ENCODE measurements at places on chromosomes 5 and 9. TPM values are rescaled to one million over a fixed set of nuclear protein-coding genes. Genes with fewer than 3 reads are reported as not detected.

DNA sequence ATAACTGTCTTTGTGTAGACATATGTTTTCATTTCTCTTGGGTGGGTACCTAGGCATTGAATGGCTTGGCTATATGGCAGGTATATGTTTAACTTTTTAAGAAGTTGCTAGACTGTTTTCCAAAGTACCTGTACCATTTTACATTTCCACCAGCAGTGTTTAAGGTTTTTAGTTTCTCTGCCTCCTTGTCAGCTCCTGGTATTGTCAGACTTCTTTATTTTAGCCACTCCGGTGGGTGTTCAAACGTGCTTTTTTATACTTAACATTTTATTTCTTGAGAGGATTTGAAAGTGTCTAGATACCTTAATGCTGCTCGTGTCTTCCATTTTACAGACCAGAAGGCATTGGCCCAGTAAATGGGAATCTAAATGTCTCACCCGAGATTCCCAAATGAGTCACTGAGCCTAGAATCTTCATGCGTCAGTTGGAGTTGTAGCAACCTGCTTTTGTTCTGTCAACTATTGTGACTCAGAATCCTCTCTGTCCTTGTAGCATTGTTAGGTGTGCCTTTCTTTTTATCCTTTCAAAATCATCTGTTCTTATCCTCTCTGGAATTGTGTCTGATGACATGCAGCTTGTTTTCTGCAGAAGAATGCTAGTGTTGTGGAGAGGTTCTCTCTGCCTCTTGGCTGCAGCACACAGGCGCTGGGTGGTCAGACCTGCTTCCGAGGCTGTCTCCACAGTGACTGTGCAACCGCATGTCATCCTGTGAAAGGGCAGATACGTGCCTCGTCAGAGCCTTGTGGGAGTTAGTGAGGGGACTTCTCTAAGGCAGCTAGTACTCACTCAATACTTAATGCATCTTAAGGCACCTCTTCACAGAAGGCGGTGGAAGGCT is 291.8 kb downstream of the AOPEP start:
- no peak for DNase-seq
- peaks cover 34% of the 10 kb centered on the region for H3K4me1 ChIP-seq
- H3K27ac ChIP-seq = peak overlapping the region; percentile 71
- no peaks in the 10 kb centered on the region for H3K27me3 ChIP-seq
- H3K36me3 ChIP-seq = peaks cover 55% of the 10 kb centered on the region

DNA sequence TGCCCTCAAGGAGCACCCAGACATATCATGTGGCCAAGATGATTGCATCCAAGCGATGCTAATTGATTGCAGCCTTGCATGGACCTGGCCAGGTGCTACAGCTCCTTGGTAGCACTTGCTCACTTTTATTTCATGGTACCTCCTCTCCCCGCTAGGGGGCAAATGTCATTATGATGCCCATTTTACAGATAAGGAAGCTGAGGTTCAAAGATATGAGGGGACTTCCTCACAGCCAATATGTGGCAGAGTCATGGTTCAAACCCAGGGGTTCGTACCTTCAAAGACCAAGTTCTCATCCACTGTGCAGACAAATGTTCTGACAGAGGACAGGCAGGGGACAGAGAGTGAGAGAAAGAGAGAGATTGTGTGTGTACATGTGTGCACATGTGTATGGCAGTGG is 21.9 kb upstream of the KCNMB1 start:
- no peak overlapping the region for H3K4me3 ChIP-seq
- no peak overlapping the region for H3K27ac ChIP-seq
- DNase-seq = no peak
- no peaks in the 10 kb centered on the region for H3K27me3 ChIP-seq
- H3K4me1 ChIP-seq = no peaks in the 10 kb centered on the region
- H3K36me3 ChIP-seq = no peaks in the 10 kb centered on the region

DNA sequence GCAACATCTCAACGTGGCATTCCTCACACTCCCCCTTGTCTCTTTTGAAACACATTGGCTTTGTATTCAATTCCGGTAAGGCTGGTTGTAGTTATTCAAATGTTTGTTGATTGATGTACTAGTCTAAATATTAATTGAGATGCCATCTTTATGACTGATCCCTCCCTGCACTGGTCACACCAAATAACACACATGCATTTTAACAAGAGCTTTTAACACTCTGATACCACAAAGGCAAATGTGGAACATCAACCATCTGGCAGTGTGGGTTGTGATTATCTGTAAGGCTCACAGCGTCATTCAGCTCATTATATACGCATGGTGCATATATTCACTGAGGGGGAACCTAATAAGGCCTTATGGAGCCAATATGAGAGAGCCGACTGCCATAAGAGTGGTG is 305.0 kb downstream of the TENT4A start:
- no peak overlapping the region for H3K27ac ChIP-seq
- H3K27me3 ChIP-seq = no peaks in the 10 kb centered on the region
- no peaks in the 10 kb centered on the region for H3K36me3 ChIP-seq
- no peaks in the 10 kb centered on the region for H3K4me1 ChIP-seq
- no peak for DNase-seq
- H3K4me3 ChIP-seq = no peak overlapping the region

DNA sequence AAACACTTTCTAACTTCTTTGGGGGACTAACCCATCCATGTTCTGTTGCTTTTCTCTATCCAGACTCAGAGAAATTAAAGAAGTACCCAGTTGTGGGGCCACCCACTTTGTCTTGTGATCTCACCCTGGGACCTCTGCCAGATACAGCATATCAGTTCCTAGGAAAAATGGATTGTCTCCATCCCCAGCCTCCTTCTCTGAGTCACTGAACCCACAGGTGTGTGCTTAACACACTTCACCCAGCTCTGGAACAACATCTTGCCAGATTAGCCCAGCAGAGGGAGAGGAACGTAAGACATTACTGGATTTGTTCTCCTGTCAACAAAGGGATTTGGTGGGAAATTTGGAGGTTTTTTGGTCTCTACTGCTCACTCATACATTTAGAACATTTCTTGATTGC is 19.2 kb downstream of the FAM240B start:
- no peaks in the 10 kb centered on the region for H3K4me1 ChIP-seq
- no peak overlapping the region for H3K4me3 ChIP-seq
- no peak for DNase-seq
- no peaks in the 10 kb centered on the region for H3K36me3 ChIP-seq
- no peaks in the 10 kb centered on the region for H3K27me3 ChIP-seq

DNA sequence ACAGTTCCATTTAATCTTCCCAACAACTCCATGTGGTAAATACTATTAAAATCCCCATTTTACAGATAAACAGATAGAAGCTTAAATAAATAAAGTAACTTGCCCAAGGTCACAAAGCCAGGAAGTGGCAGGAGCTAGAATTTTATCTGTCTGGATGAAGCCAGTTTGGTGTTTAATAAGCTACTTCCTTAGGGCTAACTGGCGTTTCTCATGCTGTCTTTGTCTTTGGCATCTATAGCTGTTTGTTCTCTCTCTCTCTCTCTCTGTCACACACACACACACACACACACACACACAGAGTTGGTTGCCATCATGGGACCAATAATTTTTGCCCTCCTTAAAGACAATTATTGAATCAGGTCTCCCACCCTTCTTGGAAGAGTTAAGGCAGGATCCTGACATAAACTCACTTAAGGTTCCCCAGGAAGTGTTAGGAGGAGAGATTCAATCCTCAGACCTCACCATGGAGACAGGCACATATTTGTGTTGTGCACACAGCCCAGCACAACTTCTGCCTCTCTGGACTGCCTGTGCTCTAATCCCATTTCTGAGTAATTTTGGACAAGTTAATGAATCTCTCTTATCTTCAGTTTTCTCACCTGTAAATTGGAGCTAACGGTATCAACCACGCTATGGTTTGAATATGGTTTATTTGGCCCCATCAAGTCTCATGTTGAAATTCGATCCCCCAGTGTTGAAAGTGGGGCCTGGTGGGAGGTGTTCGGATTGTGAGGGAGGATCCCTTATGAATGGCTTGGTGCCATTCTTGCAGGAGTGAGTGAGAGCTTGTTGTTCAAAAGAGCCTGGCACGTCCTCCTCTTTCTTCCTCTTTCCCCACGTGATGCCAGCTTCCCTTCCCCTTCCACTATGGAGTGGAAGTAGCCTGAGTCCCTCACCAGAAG is 8.3 kb upstream of the ADRA1B start:
- no peak overlapping the region for H3K27ac ChIP-seq
- DNase-seq = no peak
- no peaks in the 10 kb centered on the region for H3K27me3 ChIP-seq

DNA sequence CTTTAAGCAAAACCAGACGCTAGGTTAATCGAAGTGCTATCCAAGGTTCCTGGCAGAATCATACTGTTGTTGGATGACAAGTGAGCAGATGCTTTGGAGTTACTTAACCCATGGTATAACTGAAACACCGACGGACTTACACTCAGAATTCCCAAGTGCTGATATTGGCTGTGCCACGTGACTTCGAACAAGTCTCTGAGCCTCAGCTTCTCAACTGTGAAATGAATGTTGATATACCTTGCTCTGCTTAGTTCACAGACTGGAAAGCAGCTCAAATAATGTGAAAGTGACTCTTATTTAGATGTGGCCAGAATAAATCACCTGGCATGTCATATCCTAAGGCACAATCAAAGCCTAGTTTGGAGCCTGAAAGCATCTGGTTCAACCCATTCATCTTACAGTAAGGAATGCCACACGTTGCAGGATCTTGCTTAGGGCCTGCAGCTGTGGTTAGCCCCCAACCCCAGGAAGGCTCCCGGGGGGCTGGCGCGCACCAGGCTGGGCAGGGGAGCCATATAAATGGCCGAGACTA is 759 bp downstream of the GEMIN5 start:
- no peak for DNase-seq
- H3K4me3 ChIP-seq = peak overlapping the region; percentile 80
- no peaks in the 10 kb centered on the region for H3K27me3 ChIP-seq
- no peak overlapping the region for H3K27ac ChIP-seq
- H3K36me3 ChIP-seq = no peaks in the 10 kb centered on the region

DNA sequence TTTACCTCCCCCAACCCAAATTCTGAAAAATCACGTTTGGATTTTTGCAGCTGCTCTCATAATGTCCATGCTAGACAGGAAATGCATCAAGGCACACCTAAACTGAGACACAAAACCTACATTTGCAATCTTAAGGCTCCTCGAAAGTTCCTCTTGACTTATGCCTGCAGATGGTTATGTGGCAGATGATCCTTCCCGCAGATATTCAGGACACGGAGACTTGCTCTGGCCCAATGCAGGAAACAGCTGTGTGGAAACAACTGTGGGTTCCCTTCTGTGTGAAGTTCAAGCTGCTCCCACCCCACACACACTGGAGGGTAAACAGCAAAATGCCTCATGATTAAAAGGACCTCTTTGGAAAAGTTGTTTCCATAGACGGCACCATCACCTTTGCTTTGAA is 253.8 kb downstream of the EBF1 start:
- no peaks in the 10 kb centered on the region for H3K27me3 ChIP-seq
- no peak overlapping the region for H3K27ac ChIP-seq
- H3K36me3 ChIP-seq = no peaks in the 10 kb centered on the region
- H3K4me3 ChIP-seq = no peak overlapping the region
- DNase-seq = no peak
- H3K4me1 ChIP-seq = no peaks in the 10 kb centered on the region

DNA sequence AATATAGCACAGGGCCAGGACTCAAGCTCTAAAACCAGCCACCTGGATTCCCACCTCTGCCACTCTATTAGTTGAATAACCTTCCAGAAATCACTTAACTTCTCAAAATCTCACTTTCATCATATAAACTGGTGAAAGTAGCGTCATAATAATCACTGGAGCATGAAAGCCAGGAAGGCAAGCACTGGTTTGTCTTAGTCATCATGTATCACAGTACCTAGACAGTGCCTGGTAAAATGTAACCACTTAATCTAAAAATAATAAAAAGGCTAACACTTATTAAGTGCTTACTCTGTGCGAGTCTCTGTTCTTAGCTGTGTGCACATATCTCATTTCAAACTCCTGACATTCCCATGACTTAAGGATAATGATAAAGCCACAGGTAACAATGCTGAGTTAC is 109.4 kb downstream of the ASTN2 start:
- H3K36me3 ChIP-seq = no peaks in the 10 kb centered on the region
- H3K27me3 ChIP-seq = no peaks in the 10 kb centered on the region
- no peak for DNase-seq
- H3K4me1 ChIP-seq = no peaks in the 10 kb centered on the region
- H3K4me3 ChIP-seq = no peak overlapping the region

- H3K27ac ChIP-seq = no peak overlapping the region
- no peaks in the 10 kb centered on the region for H3K27me3 ChIP-seq
- H3K4me1 ChIP-seq = no peaks in the 10 kb centered on the region
- H3K36me3 ChIP-seq = no peaks in the 10 kb centered on the region
Observed at GRCh38 chr9:137865581-137866145, 11.9 kb upstream of the CACNA1B start.

DNA sequence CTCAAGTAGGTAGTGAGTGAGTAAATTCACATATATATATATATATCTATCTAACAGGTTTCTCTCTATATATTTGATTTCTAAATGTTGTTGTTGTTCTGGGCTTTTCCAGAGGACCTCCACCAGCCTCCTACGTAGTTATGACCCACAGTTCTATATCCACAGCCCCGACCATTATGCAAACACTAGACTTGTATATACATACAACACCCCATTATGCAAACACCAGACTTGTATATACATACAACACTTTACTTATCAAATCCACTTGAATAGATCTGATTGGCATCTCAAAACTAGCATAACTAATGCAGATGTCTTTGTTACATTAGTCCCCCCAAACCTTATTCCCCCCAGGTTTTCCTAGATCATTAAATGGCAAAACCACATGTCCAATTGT is 108.7 kb downstream of the JAKMIP2 start:
- H3K27ac ChIP-seq = no peak overlapping the region
- H3K36me3 ChIP-seq = no peaks in the 10 kb centered on the region
- no peaks in the 10 kb centered on the region for H3K4me1 ChIP-seq
- no peaks in the 10 kb centered on the region for H3K27me3 ChIP-seq

DNA sequence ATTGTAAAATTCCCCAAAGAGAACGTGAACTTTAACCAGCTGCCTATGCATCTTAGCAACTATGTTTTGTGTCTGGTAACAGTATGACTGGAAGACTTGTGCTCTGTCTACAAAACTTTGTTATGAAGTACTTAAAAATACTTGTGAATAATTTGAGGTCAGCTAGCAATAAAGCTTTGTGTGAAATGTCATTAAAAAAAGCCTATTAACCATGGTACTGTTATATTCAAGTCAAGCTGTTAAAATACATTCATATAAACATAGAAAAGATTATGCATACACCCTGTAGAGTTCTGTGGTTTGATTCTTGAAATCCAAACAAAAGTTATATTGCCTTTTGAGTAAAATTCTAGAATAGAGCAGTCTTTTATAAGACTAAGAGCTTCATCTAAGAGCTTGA is 60.1 kb downstream of the VCAN start:
- H3K36me3 ChIP-seq = peaks cover 2% of the 10 kb centered on the region
- no peaks in the 10 kb centered on the region for H3K27me3 ChIP-seq
- DNase-seq = no peak
- no peaks in the 10 kb centered on the region for H3K4me1 ChIP-seq
- no peak overlapping the region for H3K4me3 ChIP-seq

DNA sequence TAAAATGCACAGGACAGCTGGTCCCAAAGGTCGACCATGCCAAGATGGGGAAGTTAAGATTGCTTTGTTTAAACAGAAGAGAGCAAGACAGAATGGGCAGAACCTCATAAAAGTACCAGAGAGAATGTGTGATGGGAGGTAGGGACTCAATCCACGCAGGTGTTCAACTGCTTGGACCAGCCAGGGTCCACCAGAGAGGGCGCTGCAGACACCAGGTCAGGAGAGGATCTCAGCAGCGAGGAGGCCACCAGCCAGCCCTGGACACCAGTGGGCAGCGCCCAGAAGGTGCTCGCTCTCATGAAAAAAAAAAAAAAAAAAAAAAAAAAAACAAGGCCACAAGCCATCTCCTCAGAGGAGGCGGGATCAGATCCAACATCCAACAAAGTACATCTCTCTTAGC is 81.8 kb downstream of the SHC3 start:
- no peak for DNase-seq
- H3K27me3 ChIP-seq = no peaks in the 10 kb centered on the region
- no peaks in the 10 kb centered on the region for H3K36me3 ChIP-seq
- no peaks in the 10 kb centered on the region for H3K4me1 ChIP-seq
- no peak overlapping the region for H3K27ac ChIP-seq
- no peak overlapping the region for H3K4me3 ChIP-seq

TNIP1 gene
- 132 TPM for total RNA-seq

SLIT3 gene
- total RNA-seq = 54.1 TPM
